ENCODE measurements at places on chromosomes 4 and X.

- DNase-seq: no peak
Measured at GRCh38 chr4:124025000-124025399, 628.4 kb downstream of the SPRY1 start.

- peak; percentile 8 for DNase-seq
Measured at GRCh38 chrX:131239057-131239456, 50.0 kb downstream of the IGSF1 start.

- no peak for DNase-seq
Measured at GRCh38 chr4:25908491-25908901, 5.5 kb upstream of the SMIM20 start.

DNA sequence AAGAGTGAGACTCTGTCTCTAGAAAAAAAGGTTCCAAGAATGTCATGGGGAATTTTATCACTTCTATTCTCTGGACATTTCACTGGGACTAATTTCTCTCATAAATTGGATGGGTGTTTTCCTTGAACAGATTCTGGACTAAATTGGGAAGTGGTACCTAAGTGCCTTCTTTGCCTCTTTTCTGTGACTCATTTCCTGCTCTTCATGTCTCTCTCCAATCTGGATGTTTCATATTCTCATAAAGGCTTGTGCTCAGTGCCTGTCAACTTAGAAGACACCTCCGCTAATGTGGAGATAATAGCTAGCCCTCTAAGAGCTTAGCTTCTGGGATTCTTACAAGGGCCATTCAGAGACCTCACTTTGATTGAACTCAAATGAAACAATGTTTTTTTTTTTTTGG, 38.0 kb upstream of the IGFBP7 start:
- DNase-seq: no peak

DNA sequence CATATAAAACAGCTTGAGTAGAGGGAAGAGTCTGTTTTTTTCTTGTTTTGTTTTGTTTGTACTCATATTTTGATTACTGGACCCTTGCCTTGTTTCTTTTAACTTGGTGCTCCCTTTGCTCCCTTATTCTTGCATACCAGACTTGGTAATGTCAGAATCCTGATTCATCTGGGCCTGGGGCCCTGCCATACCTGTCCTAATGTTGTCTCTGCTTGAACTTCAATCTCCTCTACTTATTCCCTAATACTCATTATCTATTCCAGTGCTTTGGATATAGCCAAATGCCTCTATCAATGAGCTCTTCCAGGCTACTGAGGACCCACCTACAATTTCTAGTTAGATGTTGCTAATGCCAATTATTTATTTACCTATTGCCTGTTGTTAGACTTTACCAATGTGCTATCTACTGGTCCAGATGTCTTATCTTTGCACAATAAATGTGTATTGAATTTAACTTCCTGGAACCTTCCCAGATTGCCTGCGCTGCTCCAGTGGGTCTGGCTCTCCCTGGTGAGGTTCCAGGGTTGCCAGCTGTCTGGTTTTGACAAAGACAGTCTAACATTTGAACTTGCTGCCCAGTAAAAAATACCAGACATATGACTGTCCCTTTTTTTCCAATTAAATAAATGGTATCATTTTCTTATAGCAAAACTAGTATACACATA, 64.4 kb upstream of the ACSL4 start:
- DNase-seq: no peak

GRCh38 chr4:13766761-13767540, 139.4 kb upstream of the BOD1L1 start:
- DNase-seq: no peak

DNA sequence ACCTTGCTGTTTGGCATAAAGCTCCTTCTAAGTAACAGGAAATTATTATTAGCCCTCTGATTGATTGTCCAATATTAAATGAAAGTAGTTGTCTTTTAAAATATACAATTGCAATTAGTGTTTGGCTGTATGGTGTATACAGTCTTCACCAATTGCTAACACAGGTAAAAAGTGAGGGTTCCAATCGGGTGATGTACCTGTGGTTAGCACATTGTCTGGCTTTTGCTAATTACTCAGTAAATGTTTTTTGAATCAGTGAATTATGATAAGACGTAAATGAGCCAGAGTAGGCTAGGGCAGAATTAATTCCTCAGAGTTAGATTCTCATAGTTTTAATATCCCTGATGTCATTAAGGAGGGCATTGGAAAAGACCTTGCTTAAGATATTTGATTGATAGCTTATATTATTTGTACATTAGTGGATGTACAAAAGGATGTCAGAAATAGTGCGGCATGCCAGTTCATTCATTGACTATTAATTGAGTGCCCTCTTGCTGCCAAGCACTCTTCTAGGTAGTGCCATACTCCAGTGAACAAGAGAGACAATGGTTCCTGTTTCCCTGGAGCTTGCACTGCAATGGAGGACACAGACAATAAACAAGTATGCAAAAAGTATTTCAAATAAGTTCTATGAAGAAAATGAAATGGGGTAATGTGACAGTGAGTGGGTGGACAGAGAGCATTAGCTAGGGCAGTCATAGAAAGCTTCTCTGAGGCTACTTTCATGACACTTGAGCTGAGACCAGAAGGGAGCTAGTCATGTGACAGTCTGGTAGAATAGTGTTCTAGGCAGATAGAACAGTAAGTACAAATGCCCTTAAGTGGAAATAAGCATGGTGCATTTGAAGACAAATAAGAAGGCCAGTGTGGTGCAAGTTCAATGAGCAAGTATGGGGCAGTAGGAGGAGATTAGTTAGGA, 205.9 kb upstream of the CASK start:
- DNase-seq: no peak

DNA sequence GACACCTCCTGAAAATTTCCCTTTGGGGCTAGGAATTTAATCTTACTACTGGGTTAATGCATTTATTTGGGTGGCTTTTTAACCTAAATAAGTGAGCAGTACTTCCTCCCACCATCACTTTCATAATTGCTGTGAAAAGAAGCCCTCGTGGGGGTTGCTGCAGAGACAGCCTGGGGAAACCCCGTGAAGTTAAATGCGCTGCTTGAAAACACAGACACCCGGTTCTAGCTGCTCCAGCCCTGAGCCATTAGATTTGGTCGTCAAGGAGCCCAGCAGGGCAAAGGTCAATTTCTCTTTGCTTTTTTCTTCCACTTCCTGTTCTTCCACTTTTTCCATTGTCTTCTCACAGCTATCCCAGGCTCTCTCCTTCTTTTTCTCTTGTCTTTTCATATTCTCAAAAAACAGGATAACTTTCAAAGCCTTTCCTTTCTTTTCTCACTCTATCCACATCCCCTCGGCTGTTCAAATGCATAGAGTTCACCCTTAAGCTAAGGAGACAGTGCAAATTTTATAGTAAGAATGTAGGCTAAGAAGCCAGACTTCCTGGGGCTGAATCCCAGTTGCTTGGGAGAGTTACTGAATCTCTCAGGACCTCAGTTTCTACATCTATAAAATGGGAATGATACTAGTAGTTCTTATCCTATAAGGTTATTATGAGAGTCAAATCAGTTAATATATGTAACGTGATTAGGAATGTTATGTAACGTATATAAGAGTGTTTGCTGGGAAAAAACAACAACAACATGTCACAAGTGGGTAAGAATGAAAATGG, 91.5 kb upstream of the ZNF827 start:
- no peak for DNase-seq

DNA sequence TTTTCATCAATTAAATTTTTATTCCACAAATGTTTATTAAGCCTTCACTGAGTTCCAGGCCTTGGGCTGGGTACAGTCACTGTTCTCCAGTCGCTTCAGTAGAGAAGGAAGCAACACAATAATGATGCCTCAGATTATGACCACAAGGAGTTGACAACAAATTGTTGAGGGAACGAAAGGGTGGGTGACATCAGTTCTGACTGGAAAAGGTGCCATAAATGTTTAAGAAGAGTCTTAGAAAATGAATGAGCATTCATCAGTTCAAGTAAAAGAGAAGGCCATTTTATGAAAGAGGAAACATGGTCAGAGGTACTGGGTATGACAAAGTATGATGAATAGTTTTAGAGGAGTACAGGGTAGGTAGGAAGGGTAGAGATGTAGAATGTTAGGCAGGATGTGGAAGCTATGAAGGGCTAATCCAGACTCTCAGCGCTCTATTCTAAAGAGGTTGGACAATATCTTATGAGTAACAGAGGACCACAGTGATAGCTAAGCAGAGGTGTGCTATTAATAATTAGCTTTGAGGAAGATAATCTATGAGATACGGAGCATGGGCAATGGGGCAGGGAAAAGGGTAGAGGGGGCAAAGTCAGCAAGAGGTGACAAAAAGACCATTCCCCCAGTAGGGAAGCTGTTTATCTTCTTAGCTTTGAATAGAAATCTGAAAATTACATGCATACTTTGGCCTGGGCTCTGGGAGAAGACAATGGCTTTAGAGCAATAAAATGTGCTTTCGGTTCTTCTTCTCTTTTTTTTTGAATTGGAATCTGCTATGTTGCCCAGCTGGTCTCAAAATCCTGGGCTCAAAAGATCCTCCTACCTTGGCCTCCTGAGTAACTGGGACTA, 20.4 kb downstream of the AFP start:
- DNase-seq: no peak

DNA sequence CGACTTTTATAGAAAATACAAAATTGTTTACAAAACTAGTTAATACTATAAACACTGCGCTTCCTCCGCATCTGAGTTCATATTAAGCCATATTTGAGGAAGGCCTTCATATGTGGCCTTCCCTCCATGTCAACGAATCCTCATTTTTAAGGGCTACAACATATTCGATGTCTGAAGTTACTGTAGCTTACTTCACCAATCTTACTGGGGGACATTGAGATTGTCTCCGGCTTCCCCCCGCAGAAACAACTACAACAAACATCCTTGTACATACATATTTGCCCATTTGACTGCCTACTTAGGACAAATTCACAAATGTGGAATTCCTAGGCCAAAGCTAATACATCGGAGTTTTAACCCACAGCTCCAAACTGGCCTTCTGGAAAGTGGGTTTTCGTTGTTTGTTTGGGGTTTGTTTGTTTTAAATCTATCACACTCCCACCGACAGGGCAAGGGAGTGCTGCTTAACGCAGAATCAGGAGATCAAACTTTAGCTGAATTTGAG, 581 bp upstream of the FAM114A1 start:
- no peak for DNase-seq

- no peak for DNase-seq
Measured at GRCh38 chrX:118178450-118178849, 61.8 kb upstream of the KLHL13 start.

DNA sequence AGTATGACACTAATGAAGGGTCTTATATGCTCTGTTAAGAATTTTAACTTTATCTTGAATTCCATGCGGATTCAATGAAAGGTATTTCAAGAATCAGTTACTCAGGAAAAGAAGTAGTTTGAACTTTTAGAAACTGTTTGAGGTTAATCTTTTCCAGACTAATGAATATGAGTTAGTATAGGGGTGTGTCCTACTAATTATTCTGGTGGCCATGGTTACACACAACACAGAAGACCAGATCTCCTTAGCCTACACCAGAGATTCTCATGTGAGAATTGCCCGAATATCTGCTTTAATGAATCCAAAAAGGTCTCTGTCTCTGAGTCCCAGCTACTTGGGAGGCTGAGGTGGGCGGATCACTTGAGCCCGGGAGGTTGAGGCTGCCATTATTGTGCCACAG, 100.4 kb downstream of the MMRN1 start:
- no peak for DNase-seq

DNA sequence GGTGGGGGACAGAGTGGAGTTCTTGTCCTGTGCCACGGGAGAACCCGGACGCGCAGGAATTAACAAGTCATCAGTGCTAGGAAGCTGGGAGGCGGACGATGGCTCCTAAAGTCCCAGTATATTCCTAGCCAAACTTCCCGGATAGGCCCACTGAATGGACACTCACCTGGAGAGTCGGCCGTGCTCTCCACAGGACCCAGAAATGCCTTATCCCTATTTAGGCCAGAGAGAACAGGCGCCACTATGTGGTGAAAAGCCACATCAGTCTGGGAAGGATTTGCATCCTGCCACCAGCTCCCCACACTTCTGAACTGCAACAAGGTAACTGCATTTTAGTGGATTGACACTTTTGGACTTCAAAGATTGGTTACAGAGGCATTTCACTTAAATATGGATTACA, 1.1 kb downstream of the CFAP299 start:
- peak; percentile 39 for DNase-seq
